ENCODE measurements at places on chromosomes 6 and 20. TPM values are rescaled to one million over a fixed set of nuclear protein-coding genes. Genes with fewer than 3 reads are reported as not detected.

- no peak for DNase-seq
These were observed 128.3 kb downstream of the ANKRD60 start for GRCh38 chr20:58099956-58100730.

- peak; percentile 45 for DNase-seq
These were observed 7.2 kb downstream of the SAMD3 start for GRCh38 chr6:130215526-130215925.

- no peak for DNase-seq
These were observed 10.4 kb upstream of the SUMO4 start for GRCh38 chr6:149389509-149390297.

DNA sequence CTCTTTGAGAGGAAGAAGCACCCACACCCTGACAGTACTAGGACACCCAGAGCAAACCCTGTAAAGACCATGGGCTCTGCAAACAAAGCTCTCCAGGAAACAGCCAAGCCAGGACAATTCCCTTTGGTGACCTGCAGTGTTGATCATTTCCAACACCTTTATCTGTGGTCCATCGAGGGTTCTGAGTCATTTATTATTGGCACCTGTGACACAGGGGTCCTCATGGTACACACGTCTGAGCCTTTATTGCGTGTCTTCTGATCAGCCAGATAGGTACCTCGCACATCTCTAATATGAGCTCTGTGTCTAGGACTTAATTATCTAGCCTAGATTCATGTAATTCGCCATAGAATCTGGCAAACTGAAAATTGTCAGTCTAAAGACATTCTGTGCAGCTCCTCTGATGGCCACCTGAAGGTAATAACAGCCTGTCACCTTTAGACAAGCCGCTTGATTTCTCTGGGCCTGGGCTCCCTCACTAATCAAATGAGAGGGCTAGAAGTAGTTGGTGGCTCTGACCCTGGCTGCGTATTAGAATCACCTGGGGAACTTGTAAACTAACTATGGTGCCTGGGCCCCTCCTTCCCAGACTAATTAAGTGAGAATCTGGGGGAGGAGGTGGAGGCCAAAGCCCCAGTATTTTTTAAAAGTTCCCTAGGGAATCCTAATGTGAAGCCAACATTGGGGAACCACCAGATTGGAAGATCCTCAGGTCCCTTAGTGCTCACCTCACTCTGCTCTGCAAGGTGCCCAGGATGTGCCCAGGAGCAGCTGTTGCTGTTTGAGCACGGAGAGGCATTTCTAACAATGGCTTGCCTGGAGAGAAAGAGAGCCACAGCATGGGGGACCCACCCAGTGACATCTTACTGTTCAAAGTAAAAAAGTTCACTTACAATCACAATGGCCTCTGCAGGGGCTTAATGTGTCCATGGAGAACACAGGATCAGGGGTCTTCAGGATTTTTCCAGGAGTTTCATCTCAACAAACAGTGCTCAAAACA is 122.0 kb upstream of the ARID1B start:
- DNase-seq = no peak

LRRC1 gene
- 21.6 TPM for total RNA-seq

DNA sequence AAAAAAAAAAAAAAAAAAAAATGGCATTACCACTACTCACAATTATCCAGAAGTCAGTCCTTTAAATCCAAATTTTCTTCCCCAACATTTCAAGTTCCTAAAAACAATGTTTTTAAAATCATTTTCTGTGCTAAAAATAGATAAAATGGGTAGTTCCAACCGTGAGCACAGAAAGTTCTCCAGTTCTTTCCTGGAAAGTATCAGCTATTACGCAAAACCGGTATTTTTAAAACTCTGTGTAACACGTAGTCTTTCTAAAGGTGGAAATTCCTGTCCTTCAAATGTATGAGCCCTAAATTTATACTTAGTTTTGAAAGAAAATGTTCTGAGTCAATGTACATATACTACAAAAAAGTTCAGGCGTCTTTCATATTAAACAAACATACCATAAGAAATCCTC is 83.5 kb upstream of the SCAF8 start:
- DNase-seq = no peak

- DNase-seq = no peak
These were observed 198.8 kb upstream of the PREP start for GRCh38 chr6:105601541-105602236.

- DNase-seq = no peak
These were observed 5.8 kb upstream of the KIF3B start for GRCh38 chr20:32271620-32272019.

GRCh38 chr20:35541118-35541782 is 628 bp upstream of the ERGIC3 start:
- DNase-seq = no peak

GRCh38 chr6:31548544-31548873 is 1.1 kb downstream of the NFKBIL1 start:
- DNase-seq = no peak

DNA sequence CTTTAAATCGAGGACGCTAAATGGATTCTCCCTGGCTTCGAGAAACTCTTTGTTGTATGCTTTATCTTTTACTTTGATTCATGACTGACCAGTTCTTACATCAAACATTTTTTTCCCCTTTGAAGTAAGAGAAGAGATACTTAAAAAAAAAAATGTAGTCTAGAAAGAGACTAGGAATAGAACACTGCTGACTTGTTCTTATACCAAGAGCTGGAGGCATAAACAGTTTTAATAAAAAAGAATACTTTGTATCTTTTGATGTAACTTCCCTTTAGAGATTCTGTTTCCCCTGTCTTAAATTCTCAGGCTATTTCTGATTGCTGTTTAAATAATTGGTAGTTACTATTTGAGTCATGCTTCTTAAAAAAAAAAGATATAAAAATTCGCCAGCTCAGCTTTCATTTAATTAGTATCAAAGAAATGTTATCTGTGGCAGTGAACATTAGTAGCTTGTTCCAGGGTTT is 4.8 kb downstream of the ASXL1 start:
- DNase-seq = no peak

FAM50B gene
- 11.6 TPM for total RNA-seq

DNA sequence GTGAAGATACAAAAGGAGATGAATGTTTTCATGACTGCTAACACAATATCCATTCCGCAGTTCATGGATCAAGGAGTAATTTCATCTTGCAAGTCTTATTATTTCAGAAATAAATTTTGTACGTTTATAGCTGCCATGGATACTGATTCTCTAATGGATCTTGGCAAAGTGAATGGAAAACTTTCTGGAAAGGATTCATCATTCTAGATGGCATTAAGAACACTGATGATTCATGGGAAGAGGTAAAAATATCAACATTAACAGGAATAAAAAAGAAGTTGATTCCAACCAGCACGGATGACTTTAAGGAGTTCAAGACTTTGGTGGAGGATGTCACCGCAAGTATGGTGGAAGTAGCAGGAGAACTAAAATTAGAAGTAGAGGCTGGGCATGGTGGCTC is 2.8 kb downstream of the HUS1B start:
- DNase-seq = no peak

MAK gene
- 0.09 TPM for total RNA-seq

GRCh38 chr6:53811082-53811481 is 16.3 kb downstream of the LRRC1 start:
- DNase-seq = peak; percentile 15

- peak; percentile 58 for DNase-seq
These were observed 66.8 kb downstream of the TBC1D7 start for GRCh38 chr6:13261464-13261994.

FAM83D gene
- 9.6 TPM for total RNA-seq

RSPO4 gene
- not detected for total RNA-seq

DNA sequence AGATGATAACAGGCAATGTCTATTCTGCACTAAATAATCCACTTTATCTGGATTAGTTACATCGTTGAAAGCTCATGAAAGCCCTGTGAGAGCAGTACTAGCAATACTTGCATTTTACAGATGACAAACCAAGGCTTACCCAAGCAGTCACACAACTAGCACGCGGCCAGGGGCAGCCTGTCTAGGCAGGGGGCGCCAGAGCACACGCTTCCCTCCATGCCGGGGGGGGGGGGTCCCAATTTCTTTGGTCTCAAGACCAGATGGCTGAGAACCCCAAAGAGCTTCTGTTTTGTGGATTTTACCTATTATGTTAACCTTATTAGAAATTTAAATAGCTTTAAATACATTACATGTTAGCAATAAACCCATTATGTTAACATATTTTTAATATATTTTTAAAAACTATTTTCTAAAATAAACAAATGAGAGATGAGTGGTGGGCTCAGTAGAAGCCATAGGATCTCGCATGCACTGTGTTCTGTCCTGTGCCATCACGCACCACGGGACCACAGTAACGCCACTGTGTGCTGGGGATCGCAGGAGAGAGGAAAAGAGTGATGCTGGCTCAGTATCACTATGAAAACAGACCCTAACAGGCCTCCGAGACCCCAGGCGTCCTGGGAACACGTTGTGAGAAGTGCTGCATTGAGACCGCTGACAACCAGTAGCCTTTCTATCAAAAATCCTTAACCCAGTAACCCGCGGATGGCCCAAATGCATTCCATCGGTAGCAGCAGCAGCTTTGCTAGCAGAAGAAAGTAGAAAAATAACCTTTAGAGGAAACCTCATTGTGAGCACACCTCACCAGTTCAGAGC is 5.3 kb upstream of the PRR18 start:
- DNase-seq = peak; percentile 30

MRPL2 gene
- 28.0 TPM for total RNA-seq

- DNase-seq = no peak
These were observed 206.3 kb downstream of the EPHA7 start for GRCh38 chr6:93213028-93213427.
